Activated CD8-positive, alpha-beta memory T cell treated with anti-CD3 and anti-CD28 coated beads, Interleukin-2, amount 10 ng/mL, durations not matched to agents 7 days and 5 days (primary cell): ENCODE measurements at places on chromosomes 12 and 14.

DNA sequence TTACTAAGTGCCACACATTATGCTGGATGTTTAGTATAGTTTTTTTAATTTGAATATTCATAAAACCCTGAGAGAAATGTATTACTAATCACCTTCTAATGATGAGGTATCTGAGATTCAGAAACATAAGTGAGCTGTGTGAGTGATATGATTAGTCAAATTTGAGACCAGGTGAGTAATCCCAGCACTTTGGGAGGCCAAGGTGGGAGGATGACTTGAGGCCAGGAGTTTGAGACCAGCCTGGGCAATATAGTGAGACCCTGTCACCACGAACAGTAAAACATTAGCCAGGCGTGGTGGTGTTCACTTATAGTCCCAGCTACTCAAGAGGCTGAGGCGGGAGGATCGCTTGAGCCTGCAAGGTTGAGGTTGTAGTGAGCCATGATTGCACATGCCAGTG is 438.4 kb downstream of the RAD51B start:
- peaks cover 2% of the 10 kb centered on the region for H3K27me3 ChIP-seq
- H3K36me3 ChIP-seq, result no peaks in the 10 kb centered on the region
- no peak overlapping the region for H3K4me3 ChIP-seq
- DNase-seq, result no peak
- no peak overlapping the region for H3K27ac ChIP-seq

DNA sequence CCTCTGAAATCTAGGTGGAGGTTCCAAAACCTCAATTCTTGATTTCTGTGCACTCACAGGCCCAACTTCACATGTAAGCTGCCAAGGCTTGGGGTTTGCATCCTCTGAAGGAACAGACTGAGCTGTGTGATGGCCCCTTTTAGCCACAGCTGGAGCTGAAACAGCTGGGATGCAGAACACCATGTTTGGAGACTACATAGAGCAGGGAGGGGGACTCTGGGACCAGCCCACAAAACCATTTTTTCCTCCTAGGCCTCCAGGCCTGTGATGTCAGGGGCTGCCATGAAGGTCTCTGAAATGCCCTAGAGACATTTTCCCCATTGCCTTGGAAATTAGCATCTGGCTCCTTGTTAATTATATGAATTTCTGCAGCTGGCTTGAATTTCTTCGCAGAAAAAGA is 1025.9 kb upstream of the NOVA1 start:
- no peaks in the 10 kb centered on the region for H3K36me3 ChIP-seq
- no peaks in the 10 kb centered on the region for H3K4me1 ChIP-seq
- H3K27ac ChIP-seq, result no peak overlapping the region
- no peak overlapping the region for H3K4me3 ChIP-seq
- DNase-seq, result no peak
- H3K27me3 ChIP-seq, result no peaks in the 10 kb centered on the region

DNA sequence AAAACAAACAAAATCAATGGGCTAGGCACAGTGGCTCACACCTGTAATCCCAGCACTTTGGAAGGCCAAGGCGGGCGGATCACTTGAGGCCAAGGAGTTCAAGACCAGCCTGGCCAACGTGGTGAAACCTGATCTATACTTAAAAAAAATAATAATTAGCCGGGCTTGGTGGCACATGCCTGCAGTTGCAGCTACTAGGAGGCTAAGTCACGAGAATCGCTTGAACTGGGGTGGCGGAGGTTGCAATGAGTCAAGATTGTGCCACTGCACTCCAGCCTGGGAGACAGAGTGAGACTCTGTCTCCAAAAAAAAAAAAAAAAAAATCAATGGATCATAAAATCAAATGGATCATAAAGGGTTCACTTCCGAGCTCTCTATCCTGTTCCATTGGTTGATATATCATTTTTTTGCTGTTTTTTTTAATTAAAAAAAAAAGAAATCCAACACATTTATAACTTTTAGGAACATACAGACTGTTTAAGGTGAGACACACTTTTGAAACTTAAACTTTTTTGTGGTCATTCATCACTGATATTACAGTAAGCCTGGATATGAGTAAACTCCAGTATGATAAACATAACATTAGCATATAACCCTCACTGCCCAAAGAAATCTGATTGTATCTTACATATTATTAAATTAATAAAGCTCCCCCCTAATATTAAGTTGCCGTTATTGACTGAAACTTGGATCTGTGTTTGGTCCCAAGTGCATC is 22.1 kb downstream of the MOK start:
- no peak overlapping the region for H3K27ac ChIP-seq
- DNase-seq, result no peak
- H3K36me3 ChIP-seq, result no peaks in the 10 kb centered on the region
- H3K27me3 ChIP-seq, result no peaks in the 10 kb centered on the region
- no peaks in the 10 kb centered on the region for H3K4me1 ChIP-seq

DNA sequence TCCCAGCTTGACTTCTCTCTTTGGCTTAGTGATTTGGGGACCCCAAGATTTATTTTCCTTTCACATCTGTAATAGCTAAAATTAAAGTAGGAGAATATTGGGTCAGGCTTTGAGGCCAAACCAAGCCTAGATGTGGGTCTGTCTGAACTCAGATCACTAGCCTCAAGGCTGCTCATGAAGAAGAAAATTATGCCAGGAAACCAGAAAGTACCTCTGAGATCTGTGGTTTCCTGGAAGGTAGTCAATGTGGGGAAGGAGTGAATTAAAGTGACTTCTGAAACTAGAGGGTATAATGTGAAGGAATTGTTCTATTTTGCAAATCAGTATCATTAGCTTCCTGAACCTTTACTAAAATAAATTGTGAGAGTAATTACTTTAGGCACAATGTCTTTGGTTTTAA is 13.4 kb upstream of the CLEC12A start:
- no peak for DNase-seq
- H3K27ac ChIP-seq, result no peak overlapping the region
- H3K27me3 ChIP-seq, result no peaks in the 10 kb centered on the region
- peaks cover 1% of the 10 kb centered on the region for H3K36me3 ChIP-seq

GRCh38 chr12:4001841-4002240 is 128.6 kb upstream of the PARP11 start:
- peaks cover 21% of the 10 kb centered on the region for H3K4me1 ChIP-seq
- no peaks in the 10 kb centered on the region for H3K27me3 ChIP-seq
- no peak overlapping the region for H3K27ac ChIP-seq
- no peak for DNase-seq

- H3K4me1 ChIP-seq, result peaks cover 12% of the 10 kb centered on the region
- DNase-seq, result no peak
- no peak overlapping the region for H3K27ac ChIP-seq
- no peak overlapping the region for H3K4me3 ChIP-seq
Measured at GRCh38 chr12:473863-474577, 14.3 kb downstream of the B4GALNT3 start.

DNA sequence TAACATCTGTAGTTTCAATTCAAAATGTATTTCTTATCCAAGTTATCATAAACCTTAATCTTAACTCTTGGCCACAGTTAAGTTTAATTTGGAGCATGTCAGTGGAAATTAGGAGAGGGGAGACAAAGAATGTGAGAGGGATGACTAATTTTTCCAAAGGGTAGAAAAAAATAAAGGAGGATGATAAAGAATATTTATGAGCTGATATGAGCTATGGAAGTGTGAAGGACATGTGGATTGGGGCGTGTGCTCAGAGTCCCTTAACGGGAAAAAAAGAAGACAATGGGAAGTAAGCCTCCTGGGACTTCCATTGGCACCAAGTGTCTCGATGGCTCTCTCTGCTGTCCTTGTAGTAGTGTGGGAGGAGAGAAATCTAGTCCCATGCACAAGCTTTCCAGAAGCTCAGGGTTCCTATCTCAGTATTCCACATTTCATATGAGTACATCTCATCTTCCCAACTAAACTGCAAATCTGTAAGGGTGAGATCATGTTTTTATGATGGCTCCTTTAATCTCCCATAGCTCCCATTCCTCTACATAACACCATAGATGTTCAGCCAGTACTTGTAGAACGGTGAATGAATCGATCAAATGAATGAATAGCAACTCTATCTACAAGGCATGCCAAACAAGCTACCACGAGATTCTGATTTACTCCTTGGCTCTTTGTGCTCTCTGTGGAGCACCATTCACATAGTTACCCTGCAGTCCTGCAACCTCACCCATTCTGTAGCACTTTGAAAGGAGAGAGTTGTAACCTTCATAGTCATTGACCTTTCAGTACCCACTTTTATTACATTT is 27.4 kb downstream of the BCL2L14 start:
- H3K4me3 ChIP-seq, result no peak overlapping the region
- peak; percentile 23 for DNase-seq
- no peaks in the 10 kb centered on the region for H3K4me1 ChIP-seq
- H3K36me3 ChIP-seq, result peaks cover 11% of the 10 kb centered on the region
- peaks cover 12% of the 10 kb centered on the region for H3K27me3 ChIP-seq

DNA sequence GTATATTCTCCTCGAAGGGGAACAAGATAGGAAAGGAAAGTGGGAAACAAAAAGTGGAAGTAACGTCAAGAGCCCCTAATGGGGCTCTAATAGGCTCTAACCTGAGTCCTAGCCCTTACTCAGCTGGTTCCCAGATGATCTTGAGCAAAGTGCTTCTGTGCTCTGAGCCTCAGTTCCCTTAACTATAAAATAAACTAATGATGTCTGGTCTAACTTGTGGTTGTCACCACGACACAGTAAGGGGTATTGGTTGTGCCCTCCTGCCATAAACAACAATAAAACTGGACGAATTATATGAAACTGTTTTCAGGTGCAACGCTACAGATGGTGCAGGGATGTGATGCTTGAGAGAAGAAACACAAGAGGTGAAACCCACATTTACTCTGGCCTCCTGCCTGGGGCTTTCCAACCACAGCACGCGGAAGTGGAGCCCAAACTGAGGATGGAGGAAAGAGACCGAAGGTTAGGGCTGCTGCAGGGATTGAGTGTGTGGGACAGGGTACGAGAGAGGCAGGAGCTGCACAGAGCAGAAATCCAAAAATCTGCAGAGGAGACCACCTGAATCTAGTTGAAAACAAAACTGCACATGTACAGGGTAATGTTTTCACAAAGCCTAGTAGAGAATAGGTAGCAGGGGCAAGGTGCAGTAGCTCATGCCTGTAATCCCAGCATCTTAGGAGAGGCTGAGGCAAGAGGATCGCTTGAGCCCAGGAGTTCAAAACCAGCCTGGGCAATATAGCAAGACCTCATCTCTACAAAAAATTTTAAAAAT is 45.6 kb upstream of the BCL2L14 start:
- peak; percentile 64 for DNase-seq
- peaks cover 18% of the 10 kb centered on the region for H3K4me1 ChIP-seq
- H3K27me3 ChIP-seq, result peaks cover 3% of the 10 kb centered on the region
- H3K27ac ChIP-seq, result peak overlapping the region; percentile 23
- peaks cover 17% of the 10 kb centered on the region for H3K36me3 ChIP-seq

- H3K27me3 ChIP-seq, result peaks cover 2% of the 10 kb centered on the region
- peaks cover 23% of the 10 kb centered on the region for H3K4me1 ChIP-seq
- no peak overlapping the region for H3K4me3 ChIP-seq
- H3K27ac ChIP-seq, result peak overlapping the region; percentile 13
Measured at GRCh38 chr14:36021030-36021422, 155.5 kb downstream of the PTCSC3 start.

GRCh38 chr12:88546853-88547252 is 33.4 kb downstream of the KITLG start:
- H3K4me1 ChIP-seq, result no peaks in the 10 kb centered on the region
- H3K27me3 ChIP-seq, result no peaks in the 10 kb centered on the region
- DNase-seq, result no peak
- H3K36me3 ChIP-seq, result no peaks in the 10 kb centered on the region
- no peak overlapping the region for H3K4me3 ChIP-seq

- DNase-seq, result no peak
- peaks cover 3% of the 10 kb centered on the region for H3K27me3 ChIP-seq
- no peaks in the 10 kb centered on the region for H3K36me3 ChIP-seq
- no peak overlapping the region for H3K27ac ChIP-seq
- H3K4me3 ChIP-seq, result no peak overlapping the region
Measured at GRCh38 chr14:55519473-55520080, 60.4 kb upstream of the KTN1 start.

DNA sequence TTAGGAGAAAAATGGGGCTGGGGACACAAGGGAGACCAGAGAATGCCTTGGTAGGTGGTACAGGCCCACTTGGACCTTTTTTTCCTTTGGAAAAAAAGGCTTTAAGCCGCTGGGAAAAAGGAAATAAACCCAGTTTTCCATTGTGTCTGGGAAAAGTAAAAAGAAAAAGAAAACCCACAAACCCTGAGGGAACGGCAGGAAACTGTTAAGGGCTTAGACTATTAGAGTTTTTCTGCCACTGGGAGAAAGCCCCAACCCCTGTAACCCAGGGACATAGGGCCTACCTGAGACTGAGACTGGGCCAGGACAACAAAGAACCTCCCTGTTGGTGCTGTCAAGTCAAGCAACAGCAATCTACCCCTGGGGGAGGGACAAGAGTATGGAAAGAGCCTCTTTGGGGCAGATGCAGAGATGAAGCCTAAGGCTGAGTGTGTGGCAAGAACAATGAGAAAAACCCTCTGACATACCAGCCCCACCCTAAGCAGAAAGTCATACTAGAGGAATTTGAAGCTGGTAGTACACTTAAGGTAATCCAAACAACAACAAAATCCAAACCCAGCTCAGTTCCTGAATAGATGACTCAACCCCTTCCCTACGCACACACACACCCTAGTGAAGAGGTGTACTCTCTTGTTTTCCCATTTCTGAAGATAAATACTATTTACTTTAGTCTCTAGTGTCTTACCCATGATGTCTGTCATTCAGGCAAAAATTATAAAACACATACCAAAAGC is 22.8 kb downstream of the ATF1 start:
- no peak for DNase-seq
- no peaks in the 10 kb centered on the region for H3K27me3 ChIP-seq
- no peak overlapping the region for H3K27ac ChIP-seq
- peaks cover 45% of the 10 kb centered on the region for H3K36me3 ChIP-seq
- H3K4me3 ChIP-seq, result no peak overlapping the region
- H3K4me1 ChIP-seq, result peaks cover 20% of the 10 kb centered on the region

DNA sequence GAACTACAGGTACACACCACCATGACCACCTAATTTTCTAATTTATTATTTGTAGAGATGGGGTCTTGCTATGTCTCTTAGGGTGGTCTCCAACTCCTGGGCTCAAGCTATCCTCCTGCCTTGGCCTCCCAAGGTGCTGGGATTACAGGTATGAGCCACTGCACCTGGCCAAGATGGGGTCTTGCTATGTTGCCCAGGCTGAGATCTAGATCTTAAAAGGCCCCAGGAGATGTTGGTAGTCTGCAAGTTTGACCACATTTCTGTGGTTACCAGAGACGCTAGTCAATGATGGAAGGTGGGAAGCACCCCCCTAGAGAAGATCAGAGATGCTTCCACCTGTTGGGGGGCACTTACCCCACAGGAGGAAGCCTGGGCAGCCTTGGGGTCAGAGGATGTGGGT is 34.7 kb downstream of the FOXN4 start:
- H3K36me3 ChIP-seq, result no peaks in the 10 kb centered on the region
- peaks cover 4% of the 10 kb centered on the region for H3K4me1 ChIP-seq
- DNase-seq, result no peak

- no peaks in the 10 kb centered on the region for H3K4me1 ChIP-seq
- no peak overlapping the region for H3K4me3 ChIP-seq
- peak overlapping the region; percentile 43 for H3K27ac ChIP-seq
- peaks cover 36% of the 10 kb centered on the region for H3K36me3 ChIP-seq
- DNase-seq, result no peak
Measured at GRCh38 chr12:31279390-31279924, 46.5 kb downstream of the SINHCAF start.
